ENCODE measurements at places on chromosomes 12 and 14. TPM values are rescaled to one million over a fixed set of nuclear protein-coding genes. Genes with fewer than 3 reads are reported as not detected.

The HOXC9 gene
- not detected for total RNA-seq

The KRT7 gene
- total RNA-seq: 7.6 TPM

The WNT1 gene
- not detected for total RNA-seq

The ADAM21 gene
- not detected for total RNA-seq

The LRRC10 gene
- not detected for total RNA-seq

The POU6F1 gene
- total RNA-seq: 16.5 TPM

The OASL gene
- 0.98 TPM for total RNA-seq

The SLC35F4 gene
- not detected for total RNA-seq

The KRT77 gene
- 2.5 TPM for total RNA-seq

The AMIGO2 gene
- 20.4 TPM for total RNA-seq

Data from vagina (tissue), 2 donors.